ENCODE measurements at places on chromosomes 7 and 10.

DNA sequence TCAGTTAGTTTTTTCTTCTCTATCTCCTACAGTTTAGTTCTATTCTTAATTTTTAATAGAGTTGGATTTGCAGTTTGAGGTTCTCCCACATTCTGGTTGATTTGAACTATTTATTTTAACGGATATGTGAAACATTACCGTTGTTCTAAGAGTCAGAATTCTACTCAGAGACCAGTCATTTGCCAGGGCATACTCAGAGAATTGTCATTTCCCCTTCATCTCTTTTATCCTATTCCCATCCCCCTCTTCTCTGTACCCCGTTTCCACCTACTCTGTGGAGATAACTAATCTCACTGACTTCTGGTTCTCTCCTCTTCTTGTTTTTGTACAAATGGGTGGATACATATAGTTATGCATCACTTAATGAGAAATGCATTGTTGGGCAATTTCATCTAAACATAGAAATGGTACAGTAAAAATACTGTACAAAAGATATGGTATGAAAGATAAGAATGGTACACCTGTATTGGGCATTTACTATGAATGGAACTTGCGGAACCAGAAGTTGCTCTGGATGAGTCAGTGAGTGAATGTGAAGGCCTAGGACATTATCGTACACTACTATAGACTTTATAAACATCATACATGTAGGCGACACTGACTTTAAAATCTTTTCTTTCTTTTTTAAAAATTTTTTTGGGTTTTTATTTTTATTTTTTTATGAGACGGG, 53.1 kb downstream of the INPP5F start:
- H3K27ac ChIP-seq: no peak overlapping the region
- H3K4me3 ChIP-seq: no peak overlapping the region
- peaks cover 2% of the 10 kb centered on the region for H3K36me3 ChIP-seq
- no peak for DNase-seq
- H3K4me1 ChIP-seq: no peaks in the 10 kb centered on the region
- no peaks in the 10 kb centered on the region for H3K27me3 ChIP-seq

GRCh38 chr7:117338020-117338419, 15.2 kb upstream of the WNT2 start:
- peaks cover 21% of the 10 kb centered on the region for H3K27me3 ChIP-seq
- DNase-seq: no peak
- no peak overlapping the region for H3K27ac ChIP-seq

GRCh38 chr10:62839590-62839989, 23.4 kb upstream of the EGR2 start:
- no peak overlapping the region for H3K4me3 ChIP-seq
- no peaks in the 10 kb centered on the region for H3K36me3 ChIP-seq
- no peaks in the 10 kb centered on the region for H3K27me3 ChIP-seq
- H3K27ac ChIP-seq: no peak overlapping the region
- peaks cover 2% of the 10 kb centered on the region for H3K4me1 ChIP-seq

DNA sequence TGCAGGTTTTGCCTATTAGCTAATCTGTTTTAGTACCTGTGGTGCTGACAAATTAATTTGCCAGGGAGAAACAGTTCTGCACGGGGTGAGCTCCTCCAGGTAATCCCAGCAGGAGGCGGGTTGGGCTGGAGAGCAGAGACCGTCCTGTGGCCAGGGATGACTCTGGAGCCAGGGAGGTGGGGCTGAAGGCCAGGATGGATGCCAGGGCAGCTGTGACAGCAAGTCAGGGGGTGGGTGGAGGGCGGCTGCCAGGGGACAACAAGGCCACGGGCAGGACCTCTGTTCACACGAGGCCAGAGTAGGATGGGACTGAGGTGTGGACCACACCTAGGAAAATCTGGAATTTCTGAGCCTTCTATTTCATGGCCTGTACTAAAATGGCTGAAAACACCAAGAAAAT, 48.9 kb downstream of the C10orf143 start:
- no peak overlapping the region for H3K4me3 ChIP-seq
- H3K27me3 ChIP-seq: no peaks in the 10 kb centered on the region
- H3K4me1 ChIP-seq: no peaks in the 10 kb centered on the region
- no peak for DNase-seq

DNA sequence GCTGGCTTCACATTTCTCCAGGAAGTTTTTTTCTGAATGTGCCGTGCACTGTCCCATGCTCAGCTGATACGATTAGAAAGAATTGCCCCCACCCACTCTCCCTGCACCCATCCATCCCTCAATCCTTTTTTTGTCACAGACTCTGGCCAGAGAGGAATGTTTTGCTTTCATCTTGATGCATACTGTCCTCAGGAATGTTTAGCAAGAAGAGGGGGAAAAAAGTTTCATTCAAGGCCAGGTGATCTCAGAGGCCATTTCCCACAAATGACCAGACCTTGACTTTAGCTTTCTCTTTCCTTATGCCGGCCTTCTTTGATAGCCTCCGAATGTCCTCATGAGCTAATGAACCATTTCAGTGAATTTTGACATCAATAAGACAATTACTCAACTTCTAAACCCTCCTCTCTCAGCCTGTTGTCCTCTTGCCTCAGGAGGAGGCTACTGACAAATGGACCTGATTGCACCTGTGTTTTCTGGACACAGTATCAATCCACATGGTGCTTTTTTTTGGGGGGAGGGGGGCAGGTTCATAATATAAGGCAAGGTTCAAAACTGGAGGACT, 105.0 kb upstream of the KLF6 start:
- peaks cover 7% of the 10 kb centered on the region for H3K27me3 ChIP-seq
- DNase-seq: no peak
- H3K4me1 ChIP-seq: peaks cover 29% of the 10 kb centered on the region
- no peaks in the 10 kb centered on the region for H3K36me3 ChIP-seq

- no peak overlapping the region for H3K27ac ChIP-seq
- H3K4me1 ChIP-seq: no peaks in the 10 kb centered on the region
- no peaks in the 10 kb centered on the region for H3K27me3 ChIP-seq
- no peaks in the 10 kb centered on the region for H3K36me3 ChIP-seq
These were observed 549.4 kb downstream of the SORCS1 start for GRCh38 chr10:106615081-106615480.

DNA sequence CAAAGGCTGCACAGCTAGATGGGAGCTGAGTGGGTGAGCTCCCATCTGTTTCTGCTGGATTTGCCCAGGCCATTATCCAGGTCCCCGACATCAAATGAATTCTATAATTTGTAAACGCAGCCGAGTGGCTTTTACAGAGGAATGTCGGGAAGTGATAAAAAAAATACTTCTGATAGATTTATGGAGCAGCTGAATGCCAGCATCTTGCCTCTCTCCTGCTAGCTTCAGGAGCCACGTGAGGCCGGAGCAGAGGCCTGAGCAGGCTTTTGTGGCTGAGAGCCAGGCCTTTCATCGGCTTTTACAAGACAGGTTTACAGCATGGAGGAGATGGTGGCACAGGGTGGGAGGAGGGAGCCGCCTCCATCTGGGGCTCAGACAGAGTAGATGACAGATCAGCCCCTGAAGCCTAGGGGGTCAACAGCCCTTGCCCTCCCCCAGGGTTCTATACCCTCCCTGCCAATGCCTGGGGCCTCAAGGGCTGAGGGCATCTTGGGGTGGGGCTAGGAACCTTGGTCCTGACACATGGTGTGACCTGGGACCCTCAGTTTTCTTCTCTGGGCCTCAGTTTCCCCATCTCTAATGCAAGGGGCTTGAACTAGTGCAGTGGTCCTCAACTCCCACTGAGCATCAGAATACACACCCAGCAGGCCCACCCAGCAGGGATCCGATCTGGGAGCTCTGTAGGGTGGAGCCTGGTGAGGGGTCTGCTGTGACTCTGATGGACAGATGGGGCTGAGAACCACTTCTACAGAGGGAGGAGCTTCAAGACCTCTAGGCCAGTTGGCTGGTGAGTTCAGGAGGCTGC, 44.2 kb upstream of the PCBD1 start:
- DNase-seq: no peak
- H3K4me1 ChIP-seq: no peaks in the 10 kb centered on the region
- no peaks in the 10 kb centered on the region for H3K36me3 ChIP-seq
- no peak overlapping the region for H3K4me3 ChIP-seq

- no peaks in the 10 kb centered on the region for H3K27me3 ChIP-seq
- no peaks in the 10 kb centered on the region for H3K36me3 ChIP-seq
- no peak overlapping the region for H3K27ac ChIP-seq
- no peak for DNase-seq
- peaks cover 18% of the 10 kb centered on the region for H3K4me1 ChIP-seq
These were observed 18.3 kb upstream of the RPA3 start for GRCh38 chr7:7736671-7737070.

- no peaks in the 10 kb centered on the region for H3K36me3 ChIP-seq
- H3K4me3 ChIP-seq: peak overlapping the region; percentile 24
- no peaks in the 10 kb centered on the region for H3K4me1 ChIP-seq
- H3K27ac ChIP-seq: no peak overlapping the region
- H3K27me3 ChIP-seq: peaks cover 88% of the 10 kb centered on the region
These were observed 3.1 kb upstream of the SLC18A3 start for GRCh38 chr10:49606981-49607535.

GRCh38 chr7:64667311-64667710, 1.4 kb downstream of the ZNF107 start:
- H3K4me3 ChIP-seq: peak overlapping the region; percentile 97
- no peaks in the 10 kb centered on the region for H3K27me3 ChIP-seq
- H3K36me3 ChIP-seq: peaks cover 11% of the 10 kb centered on the region
- H3K4me1 ChIP-seq: peaks cover 24% of the 10 kb centered on the region
- no peak for DNase-seq
- H3K27ac ChIP-seq: peak overlapping the region; percentile 100

- no peak overlapping the region for H3K27ac ChIP-seq
- no peak overlapping the region for H3K4me3 ChIP-seq
- peaks cover 4% of the 10 kb centered on the region for H3K27me3 ChIP-seq
- no peak for DNase-seq
These were observed 259.0 kb downstream of the CXCL12 start for GRCh38 chr10:44125879-44126278.

GRCh38 chr10:26408858-26409494, 29.2 kb upstream of the APBB1IP start:
- DNase-seq: no peak
- H3K36me3 ChIP-seq: no peaks in the 10 kb centered on the region

GRCh38 chr7:36490419-36490830, 100.8 kb downstream of the ANLN start:
- H3K4me3 ChIP-seq: no peak overlapping the region
- no peaks in the 10 kb centered on the region for H3K27me3 ChIP-seq

DNA sequence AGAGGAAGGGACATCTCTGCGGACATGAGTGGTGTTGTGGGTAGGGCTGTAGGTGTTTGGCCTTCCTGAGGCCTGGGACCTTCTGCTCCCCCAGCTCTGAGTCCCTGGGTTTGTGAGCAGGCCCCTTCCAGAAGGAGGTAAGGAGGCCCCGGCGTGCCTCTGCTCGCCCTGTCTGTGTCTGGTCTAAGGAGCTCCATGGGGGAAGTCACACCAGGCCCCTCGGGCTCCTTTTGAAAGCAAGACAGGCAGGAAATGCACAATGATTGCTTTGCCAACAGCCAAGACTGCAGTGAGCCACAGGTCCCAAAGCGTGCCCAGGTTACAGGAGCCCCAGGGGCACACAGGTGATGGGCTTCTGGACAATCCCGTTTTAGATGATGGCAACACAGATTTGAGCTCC, 89.5 kb downstream of the FAM53B start:
- H3K4me1 ChIP-seq: peaks cover 2% of the 10 kb centered on the region
- H3K4me3 ChIP-seq: no peak overlapping the region
- peaks cover 2% of the 10 kb centered on the region for H3K36me3 ChIP-seq
- H3K27ac ChIP-seq: no peak overlapping the region

DNA sequence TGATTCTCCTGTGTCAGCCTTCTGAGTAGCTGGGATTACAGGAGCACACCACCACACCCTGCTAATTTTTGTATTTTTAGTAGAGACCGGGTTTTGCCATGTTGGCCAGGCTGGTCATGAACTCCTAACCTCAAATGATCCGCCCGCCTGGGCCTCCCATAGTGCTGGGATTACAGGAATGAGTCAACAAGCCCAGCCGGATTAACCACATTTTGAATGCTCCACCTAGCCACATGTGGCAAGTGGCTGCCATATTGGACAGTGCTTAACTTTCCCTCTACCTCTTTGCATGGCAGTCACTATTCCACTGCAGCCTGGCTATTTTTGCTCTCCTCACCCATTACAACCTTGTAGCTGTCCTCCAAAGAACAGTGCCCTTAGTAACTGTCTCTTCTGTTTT, 160.1 kb downstream of the GATA3 start:
- H3K4me3 ChIP-seq: no peak overlapping the region
- no peak overlapping the region for H3K27ac ChIP-seq
- H3K27me3 ChIP-seq: peaks cover 58% of the 10 kb centered on the region
- no peaks in the 10 kb centered on the region for H3K36me3 ChIP-seq

DNA sequence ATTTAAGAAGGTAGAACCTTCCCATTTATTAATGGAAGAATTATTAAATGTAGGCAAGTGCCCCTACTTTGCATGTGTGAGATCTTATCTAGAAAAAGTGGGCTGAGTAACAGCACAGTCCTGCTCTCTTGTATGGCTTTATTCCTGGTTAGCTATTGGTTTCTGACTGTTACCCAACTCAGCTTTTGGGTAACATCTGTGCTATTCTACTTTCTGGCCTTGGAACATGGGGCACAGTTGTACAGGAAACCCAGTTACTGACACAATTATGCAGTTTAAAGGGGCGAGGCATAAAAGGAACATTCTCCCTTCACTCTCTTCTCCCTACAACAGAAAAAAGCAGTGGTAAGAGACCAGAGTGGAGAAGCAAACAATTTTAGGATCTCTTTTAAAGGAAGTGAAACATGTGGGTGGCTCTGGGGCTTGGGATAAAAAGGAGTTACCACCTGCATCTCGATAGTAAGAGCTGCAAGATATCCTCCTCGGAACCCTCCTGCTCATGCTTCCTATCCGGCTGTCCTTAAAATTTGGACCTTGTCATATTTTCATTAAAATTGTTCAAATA, 16.0 kb downstream of the NUDT5 start:
- H3K36me3 ChIP-seq: peaks cover 3% of the 10 kb centered on the region
- H3K27me3 ChIP-seq: no peaks in the 10 kb centered on the region
- H3K27ac ChIP-seq: no peak overlapping the region
- DNase-seq: no peak

GRCh38 chr10:117677239-117677638, 134.7 kb downstream of the EMX2 start:
- no peak overlapping the region for H3K4me3 ChIP-seq
- H3K4me1 ChIP-seq: no peaks in the 10 kb centered on the region
- no peak overlapping the region for H3K27ac ChIP-seq
- no peak for DNase-seq
- peaks cover 44% of the 10 kb centered on the region for H3K27me3 ChIP-seq
- H3K36me3 ChIP-seq: no peaks in the 10 kb centered on the region

DNA sequence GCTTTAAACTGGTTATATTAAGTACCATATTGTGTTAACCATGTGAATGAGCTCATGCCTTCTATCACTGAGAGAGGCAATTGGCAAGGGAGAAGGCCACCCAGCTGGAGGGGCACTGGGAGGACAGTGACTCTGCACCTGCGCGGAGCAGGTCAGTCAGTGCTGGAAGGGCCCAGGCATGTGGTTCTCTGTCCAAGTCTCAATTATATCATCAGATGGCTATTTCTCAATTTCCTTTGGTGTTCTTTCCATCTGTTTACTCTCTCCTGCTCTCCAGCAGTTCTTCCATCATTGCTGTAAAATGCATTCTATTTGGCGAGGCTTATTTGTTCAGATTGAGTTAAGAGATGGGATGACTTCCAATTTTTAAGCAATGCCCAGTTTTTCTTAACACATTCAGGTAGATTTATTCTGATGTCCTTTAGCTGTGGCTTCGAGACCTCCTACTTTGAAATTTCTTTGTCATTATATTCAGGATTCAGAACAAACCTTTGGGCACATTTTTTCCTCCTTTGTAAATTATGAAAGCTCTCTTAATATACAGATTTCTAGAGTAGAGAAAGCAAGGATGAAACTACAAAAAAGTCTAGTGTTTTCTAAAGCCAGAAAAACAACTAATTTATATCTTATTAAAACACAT, 159.3 kb downstream of the BMPER start:
- no peaks in the 10 kb centered on the region for H3K36me3 ChIP-seq
- H3K27ac ChIP-seq: no peak overlapping the region
- H3K27me3 ChIP-seq: no peaks in the 10 kb centered on the region
- H3K4me3 ChIP-seq: no peak overlapping the region
- no peak for DNase-seq
